ENCODE measurements at places on chromosomes 5 and 9. TPM values are rescaled to one million over a fixed set of nuclear protein-coding genes. Genes with fewer than 3 reads are reported as not detected.

- peaks cover 1% of the 10 kb centered on the region for H3K27me3 ChIP-seq
- H3K4me1 ChIP-seq = peaks cover 12% of the 10 kb centered on the region
- H3K27ac ChIP-seq = no peak overlapping the region
- no peaks in the 10 kb centered on the region for H3K36me3 ChIP-seq
- DNase-seq = peak; percentile 22
These were observed 239.9 kb upstream of the PAPPA start for GRCh38 chr9:115913696-115914095.

DNA sequence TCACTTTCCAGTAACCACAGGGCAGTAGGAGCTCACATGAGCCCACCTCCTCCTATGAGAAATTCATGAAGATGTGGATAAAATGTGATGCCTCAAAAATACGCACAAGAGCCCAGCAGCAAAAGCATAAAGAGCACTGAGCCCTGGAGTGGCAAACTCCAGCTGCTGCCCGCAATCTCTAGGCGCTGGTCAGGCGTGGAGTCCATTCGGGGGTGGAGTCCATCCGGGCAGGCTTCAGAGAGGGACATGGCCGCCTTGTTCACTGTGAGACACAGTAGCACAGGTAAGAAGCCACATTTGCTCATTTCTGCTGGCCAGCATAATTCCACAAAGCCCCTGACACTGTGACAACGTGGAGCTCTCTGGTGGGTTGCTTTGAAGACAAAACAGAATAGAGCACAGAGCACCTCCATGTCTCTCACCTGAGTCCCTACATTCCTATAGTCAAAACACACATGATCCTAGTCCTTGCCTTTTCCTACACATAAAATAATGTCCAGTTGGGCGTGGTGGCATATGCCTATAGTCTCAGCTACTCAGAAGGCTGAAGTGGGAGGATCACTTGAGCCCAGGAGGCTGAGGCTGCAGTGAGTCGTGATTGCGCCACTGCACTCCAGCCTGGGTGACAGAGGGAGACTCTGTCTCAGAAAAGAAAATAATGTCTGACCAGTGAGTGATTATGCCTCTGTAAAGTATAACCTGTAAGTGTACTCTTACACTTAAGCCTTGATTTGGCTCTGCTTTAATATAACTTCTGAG lies 365.2 kb downstream of the GADD45G start:
- H3K4me3 ChIP-seq = no peak overlapping the region
- H3K27me3 ChIP-seq = peaks cover 1% of the 10 kb centered on the region
- H3K4me1 ChIP-seq = no peaks in the 10 kb centered on the region
- H3K27ac ChIP-seq = no peak overlapping the region
- no peak for DNase-seq

- H3K4me3 ChIP-seq = no peak overlapping the region
- no peak for DNase-seq
- H3K4me1 ChIP-seq = peaks cover 5% of the 10 kb centered on the region
- 0 out of 2 replicates have a peak, but pooled peaks cover 5% of the 10 kb centered on the region for H3K36me3 ChIP-seq
These were observed 58.4 kb upstream of the GRHPR start for GRCh38 chr9:37364136-37364535.

- H3K36me3 ChIP-seq = no peaks in the 10 kb centered on the region
- DNase-seq = peak; percentile 36
These were observed 4.4 kb upstream of the OR2S2 start for GRCh38 chr9:35962126-35962906.

DNA sequence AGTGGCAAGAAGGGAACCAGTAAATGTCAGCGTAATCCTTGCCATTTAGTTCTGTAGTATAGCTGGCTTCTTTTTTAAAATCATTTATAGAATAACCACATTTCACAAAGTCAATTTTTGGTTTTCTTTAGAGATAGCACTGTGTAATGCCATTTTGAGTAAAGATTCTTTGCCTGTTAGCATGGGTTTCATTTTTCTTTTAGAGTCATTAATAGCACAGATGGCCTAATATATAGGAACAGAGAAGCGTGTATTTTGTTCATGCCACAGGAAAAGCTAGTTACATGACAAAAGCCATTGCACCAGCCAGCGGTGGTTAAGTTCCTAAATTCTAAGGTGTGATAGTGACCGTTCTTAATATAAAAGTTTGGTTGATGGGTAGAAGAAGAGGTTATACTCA lies 1363.9 kb downstream of the MAT2B start:
- DNase-seq = no peak
- no peak overlapping the region for H3K27ac ChIP-seq
- no peaks in the 10 kb centered on the region for H3K4me1 ChIP-seq
- no peak overlapping the region for H3K4me3 ChIP-seq
- H3K27me3 ChIP-seq = no peaks in the 10 kb centered on the region

- no peaks in the 10 kb centered on the region for H3K36me3 ChIP-seq
- no peak for DNase-seq
- peaks cover 2% of the 10 kb centered on the region for H3K27me3 ChIP-seq
- no peaks in the 10 kb centered on the region for H3K4me1 ChIP-seq
These were observed 89.5 kb upstream of the PUM3 start for GRCh38 chr9:2933165-2934095.

- peak overlapping the region; percentile 92 for H3K27ac ChIP-seq
- H3K27me3 ChIP-seq = no peaks in the 10 kb centered on the region
- peaks cover 19% of the 10 kb centered on the region for H3K36me3 ChIP-seq
- peaks cover 56% of the 10 kb centered on the region for H3K4me1 ChIP-seq
- DNase-seq = no peak
- no peak overlapping the region for H3K4me3 ChIP-seq
These were observed 149.7 kb upstream of the SPRY4 start for GRCh38 chr5:142474431-142475094.

DNA sequence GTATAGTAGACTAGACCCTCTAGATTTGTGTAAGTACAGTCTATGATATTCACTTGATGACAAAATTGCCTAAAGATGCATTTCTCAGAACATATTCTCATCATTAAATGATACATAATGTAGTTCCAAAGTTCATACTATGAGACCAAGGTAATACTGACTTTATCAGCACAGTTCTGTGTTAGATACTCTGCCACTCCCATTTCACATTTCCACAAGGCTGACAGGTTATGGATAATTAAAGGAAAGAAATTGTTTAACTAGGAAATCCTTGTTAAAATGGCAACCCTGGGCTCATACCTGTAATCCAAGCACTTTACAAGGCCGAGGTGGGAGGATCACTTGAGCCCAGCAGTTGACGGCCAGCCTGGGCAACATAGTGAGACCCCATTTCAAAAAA lies 33.6 kb downstream of the TYRP1 start:
- H3K27me3 ChIP-seq = no peaks in the 10 kb centered on the region
- no peak overlapping the region for H3K27ac ChIP-seq
- H3K36me3 ChIP-seq = no peaks in the 10 kb centered on the region

- peak overlapping the region; percentile 98 for H3K4me3 ChIP-seq
- no peaks in the 10 kb centered on the region for H3K27me3 ChIP-seq
- peaks cover 9% of the 10 kb centered on the region for H3K36me3 ChIP-seq
- no peak overlapping the region for H3K27ac ChIP-seq
These were observed 1.5 kb downstream of the HAUS6 start for GRCh38 chr9:19101203-19101602.

- H3K4me3 ChIP-seq = no peak overlapping the region
- H3K4me1 ChIP-seq = no peaks in the 10 kb centered on the region
- no peak for DNase-seq
These were observed 20.9 kb upstream of the MAN2A1 start for GRCh38 chr5:109668668-109669422.

DNA sequence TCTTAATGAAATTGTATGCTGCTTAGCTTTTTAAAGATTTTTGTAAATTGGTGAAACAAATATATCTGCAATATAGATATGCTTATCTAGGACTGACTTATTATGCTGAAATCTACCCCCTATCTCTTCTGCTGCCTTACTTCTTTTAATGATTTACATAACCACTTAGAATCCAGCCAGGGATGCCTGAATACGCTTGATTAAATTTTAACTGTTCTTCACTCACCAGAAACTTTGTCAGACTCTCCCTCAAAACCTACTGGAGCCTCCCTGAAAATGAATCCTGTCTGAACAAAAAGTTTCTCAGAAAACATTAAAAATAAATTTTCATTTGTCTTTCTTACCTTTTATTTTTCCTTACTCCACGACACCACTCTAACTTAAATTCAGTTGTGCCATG lies 111.7 kb downstream of the ST8SIA4 start:
- no peaks in the 10 kb centered on the region for H3K36me3 ChIP-seq
- H3K27ac ChIP-seq = no peak overlapping the region
- no peak overlapping the region for H3K4me3 ChIP-seq
- no peaks in the 10 kb centered on the region for H3K27me3 ChIP-seq

DNA sequence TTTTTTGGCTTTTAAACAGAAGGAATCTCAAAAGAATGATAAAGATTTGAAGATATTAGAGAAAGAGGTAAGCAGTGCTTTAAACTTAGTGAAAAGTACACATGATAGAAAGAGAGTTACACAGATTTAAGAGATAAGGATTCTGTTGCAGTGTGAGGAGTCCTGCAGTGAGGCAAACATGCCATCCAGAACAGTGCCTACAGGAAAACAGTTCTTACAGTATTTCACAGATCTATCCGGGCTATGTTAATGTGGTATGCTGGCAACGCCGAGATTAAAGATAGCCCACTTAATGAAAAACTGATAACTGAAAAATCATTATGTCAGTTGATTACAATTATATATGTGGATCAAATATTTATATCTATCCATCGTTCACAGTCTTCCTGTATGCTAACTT lies 7.2 kb downstream of the HMMR start:
- peaks cover 15% of the 10 kb centered on the region for H3K36me3 ChIP-seq
- no peak overlapping the region for H3K27ac ChIP-seq
- no peak overlapping the region for H3K4me3 ChIP-seq
- H3K4me1 ChIP-seq = peaks cover 17% of the 10 kb centered on the region

Gene HTR1A
- not detected for total RNA-seq

Gene GPR150
- total RNA-seq = 0.12 TPM

Gene DBH
- not detected for total RNA-seq

Gene NREP
- 70.6 TPM for total RNA-seq

Gene FGF10
- total RNA-seq = not detected

Gene CDO1
- total RNA-seq = 0.30 TPM
